ENCODE measurements at places on chromosomes 4 and X.
A peak's percentile ranks its signal among the peaks of the same experiment; 100 is the strongest.

GRCh38 chr4:8439914-8440491, 520 bp downstream of the ACOX3 start:
- DNase-seq: no peak

- DNase-seq: no peak
Observed at GRCh38 chrX:23497919-23498318, 163.3 kb downstream of the PTCHD1 start.

GRCh38 chr4:101014417-101014816, 332.9 kb downstream of the PPP3CA start:
- DNase-seq: no peak

GRCh38 chrX:124239911-124240310, 92.5 kb upstream of the TEX13D start:
- DNase-seq: no peak

- no peak for DNase-seq
Observed at GRCh38 chrX:2263203-2263602, 237.6 kb downstream of the DHRSX start.

DNA sequence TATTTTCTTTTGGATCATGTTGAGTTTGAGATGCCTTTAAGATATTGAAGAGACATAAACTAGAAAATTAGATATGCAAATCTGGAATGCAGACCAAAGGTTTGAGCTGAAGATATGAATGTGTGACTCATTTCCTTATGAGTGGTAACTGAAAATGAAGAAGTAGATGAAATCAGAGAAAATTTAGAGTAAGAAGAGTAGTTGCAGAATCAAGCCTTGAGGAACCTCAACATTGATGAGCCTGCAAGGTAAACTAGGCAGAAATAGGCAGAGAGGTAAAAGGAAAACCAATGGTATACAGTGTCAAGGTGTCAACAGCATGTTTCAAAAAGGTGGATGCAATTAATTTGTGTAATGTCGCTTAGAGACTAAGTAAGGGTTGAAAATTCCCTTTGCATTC, 142.8 kb downstream of the MOSPD2 start:
- DNase-seq: no peak

GRCh38 chr4:91754716-91755115, 549.0 kb upstream of the GRID2 start:
- DNase-seq: peak; percentile 1

- no peak for DNase-seq
Observed at GRCh38 chr4:141390571-141390970, 169.9 kb downstream of the ZNF330 start.

- no peak for DNase-seq
Observed at GRCh38 chrX:7059214-7059838, 88.2 kb upstream of the STS start.

DNA sequence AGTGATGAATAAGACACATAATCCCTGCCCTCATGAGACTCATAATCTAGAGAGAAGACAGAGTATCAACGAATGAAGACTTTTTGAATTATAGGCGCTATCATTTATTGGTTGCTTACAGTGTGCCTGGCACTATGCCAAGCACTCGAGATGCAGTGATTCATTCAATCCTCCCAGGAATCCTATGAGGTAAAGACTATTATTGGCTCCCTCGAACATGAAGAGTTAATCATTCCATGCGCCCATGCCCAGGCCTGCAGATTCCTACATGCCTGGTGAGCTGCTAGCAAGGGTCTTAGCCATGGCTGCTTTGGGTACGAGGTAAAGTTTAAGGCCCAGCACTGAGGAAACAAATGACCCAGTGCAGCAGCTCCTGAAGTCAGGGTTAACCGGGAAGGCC, 47.0 kb downstream of the TEX13B start:
- DNase-seq: peak; percentile 27

DNA sequence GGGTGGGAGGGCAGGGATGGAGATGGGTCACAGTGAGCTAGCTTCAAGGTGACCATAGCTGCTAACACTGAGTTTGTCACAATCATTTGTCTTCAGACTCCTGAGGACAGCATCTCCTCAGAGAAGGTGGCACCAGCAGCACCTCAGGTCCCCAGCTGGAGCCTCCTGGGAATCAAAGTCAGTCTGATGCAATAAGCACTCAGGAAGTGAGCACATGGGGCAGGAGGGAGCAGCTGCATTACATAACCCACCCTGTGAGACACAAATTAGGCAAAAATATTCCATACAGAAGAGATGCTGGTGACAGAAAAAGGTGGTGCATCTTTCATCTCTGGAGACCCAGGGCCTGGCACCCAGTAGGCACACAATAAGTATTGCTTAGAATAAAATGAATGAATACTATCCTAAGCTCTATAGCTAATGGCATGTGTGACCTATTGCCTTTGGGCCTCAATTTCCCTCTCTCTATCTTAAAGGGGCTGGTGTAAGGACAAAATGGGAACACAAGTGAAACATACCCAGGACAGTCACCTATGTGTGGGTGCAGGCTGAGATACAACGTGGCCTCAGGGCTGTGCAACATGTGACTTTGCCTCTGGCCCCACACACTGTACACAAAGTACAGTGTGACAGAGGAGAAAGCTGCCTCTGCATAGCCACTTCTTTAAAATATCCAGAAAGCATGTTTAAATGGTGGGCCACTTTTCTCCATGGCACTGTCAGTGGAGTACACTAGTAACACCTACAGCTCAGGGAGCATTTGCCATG, 37.1 kb downstream of the SLC39A8 start:
- DNase-seq: no peak

DNA sequence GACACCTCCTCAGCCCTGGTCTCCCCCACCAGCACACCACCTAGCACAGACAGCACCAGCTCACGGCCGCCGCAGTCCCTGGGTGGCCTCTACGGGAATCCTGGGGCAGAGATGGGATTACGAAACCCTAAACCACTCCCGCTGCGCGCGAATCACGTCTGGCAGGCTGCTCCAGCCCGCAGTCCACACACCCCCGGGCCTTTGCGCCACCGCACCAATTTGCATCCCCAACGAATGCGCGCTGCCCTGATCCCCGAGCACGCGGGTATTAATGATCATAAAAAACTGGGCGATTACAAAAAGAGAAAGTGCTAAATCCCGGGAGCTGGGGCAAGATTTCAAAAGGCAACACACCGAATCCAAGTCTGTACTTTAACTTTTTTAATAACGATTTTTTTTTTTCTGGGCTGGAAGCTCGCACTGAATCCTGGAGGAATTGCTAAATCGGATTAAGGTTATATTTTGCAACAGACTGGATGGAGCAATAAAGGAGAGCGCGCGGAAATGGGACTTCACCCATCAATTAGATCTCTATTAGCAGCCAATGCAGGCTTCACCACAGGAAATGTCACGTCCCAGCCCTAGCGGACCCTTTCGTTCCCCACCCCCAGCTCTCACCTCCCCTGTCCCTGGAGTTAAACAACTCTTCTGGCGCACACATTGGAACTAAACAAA, 69.8 kb upstream of the TMEM33 start:
- DNase-seq: no peak

- DNase-seq: no peak
Observed at GRCh38 chrX:21155916-21156315, 218.3 kb upstream of the CNKSR2 start.

- DNase-seq: no peak
Observed at GRCh38 chr4:84973856-84974255, 7.4 kb upstream of the WDFY3 start.

GRCh38 chr4:6769233-6769988, 13.1 kb upstream of the KIAA0232 start:
- no peak for DNase-seq

GRCh38 chr4:13647031-13647430, 19.5 kb upstream of the BOD1L1 start:
- DNase-seq: no peak

DNA sequence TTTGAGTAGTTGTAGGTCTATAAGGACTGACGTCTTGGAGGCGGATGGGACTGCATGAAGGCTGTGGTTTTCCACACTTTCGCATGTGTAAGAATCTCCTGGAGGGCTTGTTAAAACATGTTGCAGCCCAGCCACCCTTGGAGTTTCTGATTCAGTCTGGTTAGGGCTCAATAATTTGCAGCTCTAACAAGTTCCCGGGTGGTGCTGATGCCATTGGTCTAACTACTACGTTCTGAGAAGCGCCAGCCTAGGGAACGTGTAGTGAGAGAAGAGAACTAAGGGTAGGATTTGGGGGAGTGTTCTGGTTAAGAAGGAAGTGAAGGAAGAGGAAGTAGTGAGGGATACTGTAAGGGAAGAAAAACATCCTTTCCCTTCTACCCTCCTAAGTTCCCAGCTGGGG, 138.9 kb downstream of the LARP7 start:
- no peak for DNase-seq

All from skeletal muscle cell (primary cell).